ENCODE measurements at places on chromosomes 3 and 15.
A peak's percentile ranks its signal among the peaks of the same experiment; 100 is the strongest.

DNA sequence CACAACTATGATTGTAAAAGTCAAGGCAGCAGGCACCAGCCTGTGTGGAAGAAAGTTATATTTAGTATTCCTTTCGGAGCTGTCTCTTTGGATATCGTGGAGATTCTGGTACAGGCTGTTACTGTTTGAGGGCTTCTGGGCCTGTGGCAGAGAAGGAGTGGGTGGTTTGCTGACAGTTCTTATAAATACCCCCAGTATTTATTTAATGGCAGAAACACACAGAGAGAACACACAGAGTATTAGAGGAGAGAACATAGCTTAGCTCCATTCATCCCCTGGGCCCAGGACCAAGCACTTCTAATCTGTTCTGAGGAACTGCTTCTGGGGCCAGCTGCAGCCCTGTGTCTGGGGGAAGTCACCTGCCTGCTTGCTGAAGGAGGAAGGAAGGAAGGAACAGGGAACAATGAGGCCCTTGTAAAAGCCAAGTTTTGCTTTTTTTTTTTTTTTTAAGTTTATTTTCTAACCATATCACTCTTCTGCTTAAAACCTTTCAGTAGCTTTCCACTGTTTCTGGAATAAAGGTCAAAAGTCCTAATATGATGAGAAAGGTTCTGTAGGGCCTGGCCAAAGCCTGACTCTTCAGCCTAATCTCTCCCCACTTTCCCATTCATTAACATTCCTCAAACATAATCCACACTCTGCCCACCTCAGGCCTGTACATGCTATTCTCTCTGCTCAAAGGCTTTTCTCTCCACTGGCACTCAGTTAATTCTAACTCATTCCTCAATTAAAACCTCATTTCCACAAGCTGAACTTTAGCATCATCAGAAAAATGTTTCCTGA lies 11.8 kb upstream of the PP2D1 start:
- no peak for DNase-seq

DNA sequence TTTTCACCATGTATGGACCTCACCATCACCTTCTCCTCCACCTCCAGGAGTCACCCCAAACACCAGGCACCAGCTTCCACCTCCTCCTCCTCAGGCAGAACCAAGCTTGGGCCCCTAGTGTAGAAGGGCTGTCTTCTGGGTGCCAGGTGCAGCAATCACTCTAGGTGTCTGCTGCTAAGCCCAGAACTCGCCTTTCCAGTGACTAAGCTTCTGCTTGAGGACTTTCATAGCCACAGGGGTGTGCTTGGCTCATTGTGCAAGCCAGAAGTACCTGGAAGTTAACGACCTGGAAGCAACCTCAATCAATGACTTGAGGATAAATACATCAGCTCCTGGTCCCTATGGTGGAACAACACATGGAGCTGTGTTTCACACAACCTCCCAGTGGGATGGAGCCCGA lies 49.8 kb upstream of the PXYLP1 start:
- no peak for DNase-seq

GRCh38 chr3:52528586-52529375 lies 4.9 kb downstream of the NT5DC2 start:
- DNase-seq: no peak

DNA sequence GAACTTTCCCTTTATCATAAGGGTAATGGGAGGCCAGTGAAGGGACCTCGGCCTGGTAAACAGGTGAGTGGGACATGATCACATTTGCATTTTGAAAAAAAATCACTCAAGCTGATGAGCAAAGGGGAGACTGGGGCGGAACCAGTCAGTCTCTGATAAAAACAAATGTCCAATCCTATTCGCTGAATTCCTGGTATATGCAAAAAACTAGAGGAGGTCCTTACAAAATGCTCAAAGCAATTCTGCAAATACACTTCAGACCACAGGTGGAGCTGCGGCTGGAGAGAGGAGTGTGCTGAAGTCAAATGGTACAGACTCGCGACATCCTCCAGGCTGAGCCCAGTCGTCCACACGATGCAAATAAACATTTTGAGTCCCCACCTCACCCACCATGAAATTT lies 166.7 kb downstream of the FOXP1 start:
- DNase-seq: no peak

DNA sequence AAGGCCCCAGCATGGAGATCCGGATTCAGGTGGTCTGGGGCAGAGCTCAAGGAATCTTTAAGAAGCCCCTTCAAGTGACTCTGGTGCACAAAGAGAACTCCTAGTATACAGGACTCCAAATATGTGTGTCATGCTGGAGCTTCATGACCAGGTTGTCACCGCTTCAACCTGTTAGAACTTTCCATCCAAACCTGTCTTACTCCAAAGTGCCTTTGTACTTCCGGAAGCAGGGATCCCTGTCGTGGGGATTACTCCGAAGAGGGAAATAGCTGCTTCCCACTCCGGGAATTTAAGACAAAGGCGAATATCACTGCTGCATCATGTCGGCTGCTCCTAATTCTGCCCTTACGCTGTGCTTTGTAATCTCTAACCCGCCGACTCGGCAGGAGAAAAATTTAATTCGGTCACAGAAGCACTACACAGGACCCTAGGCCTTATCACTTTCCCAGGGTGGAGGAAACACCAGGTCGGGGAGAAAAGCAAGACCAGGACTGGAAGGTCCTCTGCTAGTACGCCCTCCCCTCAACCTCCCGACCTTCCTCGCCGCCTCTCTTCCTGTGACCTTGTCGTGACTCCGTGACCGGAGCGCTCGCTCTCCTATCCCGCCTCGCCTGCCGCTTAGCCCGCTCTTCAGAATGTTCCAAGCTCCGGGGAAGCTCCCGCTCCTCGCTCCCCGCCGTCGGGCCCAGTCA lies 730 bp downstream of the HIGD1A start:
- DNase-seq: no peak

DNA sequence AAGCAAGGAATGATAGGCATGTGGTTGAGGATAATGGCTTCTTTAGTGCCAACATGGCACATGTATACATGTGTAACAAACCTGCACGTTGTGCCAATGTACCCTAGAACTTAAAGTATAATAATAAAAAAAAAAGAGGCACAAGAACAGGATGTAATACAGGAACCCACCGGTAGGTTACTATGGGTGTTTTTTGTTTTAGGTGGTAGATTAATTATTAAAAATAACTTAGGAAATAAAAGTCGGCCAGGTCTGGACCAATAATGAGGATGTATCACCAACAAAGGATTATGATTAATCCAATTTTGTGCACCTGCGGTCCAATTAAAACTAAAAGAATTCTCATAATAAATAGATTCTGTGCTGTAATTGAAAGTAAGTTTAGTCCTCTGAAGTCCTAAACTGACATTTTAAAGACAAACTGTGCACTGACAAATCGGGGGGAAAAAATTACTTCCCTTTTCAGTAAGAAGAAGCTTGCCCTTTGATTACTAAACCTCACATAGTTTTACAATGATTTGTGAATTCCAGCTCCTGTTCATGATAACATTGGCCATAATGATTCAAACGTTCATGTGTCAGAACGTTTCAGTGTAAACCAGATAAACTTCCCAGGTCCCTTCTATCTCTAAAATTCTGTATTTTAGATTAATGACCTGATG lies 62.2 kb downstream of the CASR start:
- no peak for DNase-seq

DNA sequence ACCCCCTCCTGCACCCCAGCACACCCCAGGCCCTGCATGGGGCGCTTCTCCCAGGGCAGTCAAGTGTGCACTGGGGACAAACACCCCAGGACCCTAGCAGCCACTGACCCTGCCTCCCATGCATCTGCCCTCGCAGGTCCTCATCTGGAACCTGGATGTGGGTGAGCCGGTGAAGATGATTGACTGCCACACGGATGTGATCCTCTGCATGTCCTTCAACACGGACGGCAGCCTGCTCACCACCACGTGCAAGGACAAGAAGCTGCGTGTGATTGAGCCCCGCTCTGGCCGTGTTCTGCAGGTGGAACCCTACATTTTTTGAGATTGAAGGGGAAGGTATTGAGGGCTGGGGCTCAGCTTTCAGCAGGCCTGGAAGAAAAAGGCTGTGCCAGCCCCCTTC lies 109.3 kb downstream of the ANP32A start:
- DNase-seq: no peak

DNA sequence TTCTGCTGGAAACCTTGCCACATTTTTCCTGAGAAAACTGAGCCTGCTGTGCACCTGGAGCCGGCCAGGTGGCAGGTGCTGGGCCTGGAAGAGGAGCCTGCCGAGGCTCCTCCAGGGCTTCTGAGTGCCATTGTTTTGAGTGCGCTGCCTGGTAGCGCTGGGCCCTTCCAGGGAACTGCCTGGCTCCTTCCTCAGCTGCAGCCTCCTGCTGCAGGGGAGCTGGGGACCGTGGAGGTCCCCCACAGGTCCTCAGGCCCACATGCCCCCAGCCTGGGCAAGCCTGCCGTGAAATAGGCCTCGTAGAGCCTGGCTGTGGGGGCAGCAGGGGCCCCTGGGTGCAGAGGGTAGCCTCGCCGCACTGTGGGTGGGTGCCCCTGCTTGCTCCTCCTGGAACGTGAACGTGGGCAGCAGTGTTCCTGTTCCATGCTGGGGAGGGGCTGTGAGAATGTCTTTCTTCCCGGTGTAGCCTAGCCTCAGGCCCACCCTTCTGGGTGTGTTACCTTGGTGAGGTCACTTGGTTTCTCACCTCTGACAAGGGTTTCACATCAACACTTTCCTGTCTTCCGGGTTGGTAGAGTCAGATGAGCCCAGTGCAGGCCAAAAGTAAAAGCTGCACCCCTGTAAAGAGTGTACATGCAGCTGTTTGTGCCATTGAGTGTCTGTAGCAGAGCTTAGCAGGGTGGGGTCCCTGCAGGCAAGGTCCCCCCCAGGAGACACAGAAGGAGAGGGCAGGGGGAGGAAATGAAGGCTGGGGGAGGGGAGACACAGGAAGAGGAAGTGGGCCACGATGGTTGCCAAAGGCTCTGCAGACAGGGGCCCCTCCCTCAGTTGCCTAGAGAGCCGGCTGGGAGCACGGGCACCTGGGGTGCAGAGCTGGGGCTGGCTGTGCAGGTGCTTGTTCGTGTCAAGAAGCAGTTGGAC lies 34.5 kb downstream of the KLF13 start:
- DNase-seq: no peak

GRCh38 chr3:13274125-13274524 lies 146.0 kb downstream of the NUP210 start:
- no peak for DNase-seq

- DNase-seq: no peak
Measured at GRCh38 chr15:26376243-26376642, 396.6 kb downstream of the GABRB3 start.

GRCh38 chr3:194575484-194576210 lies 57.6 kb downstream of the TMEM44 start:
- DNase-seq: no peak

GRCh38 chr3:78176869-78177268 lies 1137.0 kb downstream of the ROBO2 start:
- DNase-seq: no peak

DNA sequence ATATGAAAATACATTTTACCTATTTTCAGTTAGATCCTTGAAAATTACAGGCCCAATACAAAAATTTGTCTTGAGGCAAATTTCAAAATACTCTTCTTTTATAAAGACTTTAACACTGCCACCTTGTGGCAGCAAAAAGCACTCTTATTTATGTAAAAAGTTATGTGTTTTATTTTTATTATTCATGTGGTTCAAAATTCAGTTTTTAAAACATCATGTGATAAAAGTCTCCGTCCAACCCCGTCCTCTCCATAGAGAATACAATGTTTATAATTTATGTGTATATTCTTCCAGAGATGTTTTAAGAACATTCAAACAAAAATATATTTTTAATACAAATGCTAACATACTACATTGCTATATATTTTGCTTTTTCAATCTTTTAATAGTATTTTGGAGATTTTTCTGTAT lies 36.9 kb upstream of the TRIM59 start:
- peak; percentile 35 for DNase-seq

DNA sequence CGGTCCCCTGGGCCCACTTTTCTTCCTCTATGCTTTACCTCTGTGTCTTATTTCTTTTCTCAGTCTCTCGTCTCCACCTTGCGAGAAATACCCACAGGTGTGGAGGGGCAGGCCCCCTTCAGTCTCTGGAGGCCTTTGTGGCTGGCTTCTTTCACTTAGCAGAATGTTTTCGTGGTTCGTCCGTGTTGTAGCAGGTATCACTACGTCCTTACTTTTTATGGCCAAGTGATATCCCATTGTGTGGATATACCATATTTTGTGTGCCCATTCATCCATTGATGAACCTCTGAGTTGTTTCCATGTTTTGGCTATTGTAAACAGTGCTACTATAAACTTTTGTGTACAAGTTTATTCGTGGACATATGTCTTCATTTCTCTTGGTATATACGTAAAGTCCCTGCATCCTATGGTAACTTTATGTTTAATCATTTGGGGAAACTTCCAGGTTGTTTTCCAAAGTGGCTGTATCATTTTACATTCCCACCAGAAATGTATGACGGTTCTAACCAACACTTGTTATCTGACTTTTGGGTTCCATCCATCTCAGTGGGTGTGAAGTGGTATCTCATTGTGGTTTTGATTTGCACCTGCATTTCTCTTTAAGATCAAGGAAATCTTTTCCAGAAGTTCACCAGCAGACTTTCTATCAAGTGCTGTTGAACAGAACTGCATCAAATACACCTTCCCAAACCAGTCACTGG lies 5.6 kb downstream of the PIGZ start:
- no peak for DNase-seq

GRCh38 chr15:56042031-56042430 lies 48.6 kb upstream of the NEDD4 start:
- no peak for DNase-seq

GRCh38 chr3:14082108-14082657 lies 42.5 kb downstream of the CHCHD4 start:
- no peak for DNase-seq

DNA sequence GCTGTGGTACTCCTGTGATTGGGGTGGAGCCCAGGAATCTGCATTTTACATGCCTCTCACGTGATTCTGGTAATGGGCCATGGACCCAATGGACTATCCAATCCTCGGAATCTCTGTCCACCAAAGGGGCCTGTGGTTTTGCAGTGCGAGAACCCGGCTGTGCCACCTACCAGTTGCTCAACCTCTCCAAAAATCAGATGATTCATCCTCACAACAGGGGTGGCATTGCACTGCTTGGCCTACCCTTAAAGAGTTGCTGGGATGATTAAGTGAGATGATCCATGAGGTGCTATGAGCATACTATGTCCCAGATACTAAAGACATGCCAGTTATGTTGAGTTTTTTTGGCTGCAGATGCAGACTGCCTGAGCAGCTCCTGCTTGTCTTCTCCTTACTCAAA lies 5.1 kb downstream of the ANP32A start:
- DNase-seq: no peak

GRCh38 chr15:67509918-67510317 lies 11.0 kb upstream of the C15orf61 start:
- DNase-seq: no peak

DNA sequence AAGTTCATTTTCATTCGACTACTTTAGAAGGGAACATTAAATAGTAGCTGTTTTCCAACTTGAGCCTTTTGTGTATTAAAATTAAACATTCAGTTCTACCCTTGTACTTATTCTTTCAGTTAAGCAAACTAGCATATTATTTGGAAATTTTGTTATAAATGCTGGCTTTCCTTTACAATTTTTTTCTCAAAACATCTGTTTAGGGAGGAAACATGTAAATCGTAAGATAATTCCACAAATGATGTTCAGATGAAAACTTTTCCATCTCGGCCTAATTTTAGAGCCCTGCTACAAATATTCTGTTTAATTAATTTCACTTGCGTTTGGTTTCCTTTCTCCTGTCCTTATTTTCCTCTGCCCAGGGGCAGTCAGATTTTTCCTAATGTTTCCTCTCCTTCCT lies 476.2 kb upstream of the RGMA start:
- no peak for DNase-seq

GRCh38 chr3:116966649-116967048 lies 257.1 kb downstream of the TUSC7 start:
- no peak for DNase-seq

GRCh38 chr15:51681303-51681963 lies at the start of gene SCG3:
SCG3 (plus strand) TSS chr15:51681503; CDS start chr15:51681756, 253 bp downstream.
- DNase-seq: peak; percentile 29

GRCh38 chr15:99826157-99826780 lies 93.0 kb upstream of the LYSMD4 start:
- no peak for DNase-seq
